Activated CD4-positive, alpha-beta T cell treated with anti-CD3 and anti-CD28 coated beads, Interleukin-2, Interleukin-4, amounts not matched to agents 100 ng/mL and 50 ng/mL, durations not matched to agents 16 hours and 8 hours (primary cell): ENCODE measurements at places on chromosomes 4 and X.

- DNase-seq, result no peak
Observed at GRCh38 chrX:31291131-31291530, 219.3 kb upstream of the FTHL17 start.

GRCh38 chr4:62711575-62711974, 1511.4 kb downstream of the ADGRL3 start:
- DNase-seq, result no peak

- no peak for DNase-seq
Observed at GRCh38 chr4:142350871-142351270, 495.2 kb downstream of the INPP4B start.

DNA sequence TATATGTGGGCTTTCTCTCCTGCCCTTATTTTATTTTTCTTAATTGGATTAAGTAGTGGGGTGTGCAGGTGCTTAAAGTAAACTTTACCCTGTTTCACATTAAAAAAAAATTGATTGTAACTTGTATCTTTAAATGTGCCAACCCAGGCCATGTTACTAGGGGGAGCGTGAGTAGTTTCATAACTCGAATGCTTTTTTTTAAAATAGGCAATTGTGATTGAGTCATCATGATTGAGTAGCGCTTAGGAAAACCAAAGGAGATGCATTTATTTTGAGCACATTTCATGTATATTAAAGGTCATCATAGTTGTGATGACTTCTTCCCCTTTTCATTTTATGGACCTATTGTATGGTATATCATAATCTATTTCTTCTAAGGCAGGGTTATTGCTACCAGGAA, 32.2 kb downstream of the GPAT3 start:
- DNase-seq, result no peak

DNA sequence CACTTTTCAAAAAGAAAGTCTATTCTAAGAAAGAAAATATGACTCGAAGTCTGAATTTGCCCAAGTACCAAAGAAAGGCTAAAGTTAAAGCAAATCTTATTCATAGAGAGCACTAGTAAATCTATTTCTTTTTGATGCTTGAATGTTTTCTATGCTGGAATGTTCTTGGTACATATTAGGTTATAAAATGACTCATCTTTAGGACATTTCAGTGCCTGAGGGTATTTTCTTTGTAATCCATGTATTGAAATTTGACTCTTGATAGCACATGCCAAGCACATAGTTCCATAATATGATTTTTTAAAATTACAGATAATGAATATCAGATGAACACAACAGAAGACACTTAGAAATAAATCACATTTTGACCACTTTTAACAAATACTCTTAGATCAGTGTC, 232.8 kb downstream of the TRIML1 start:
- no peak for DNase-seq

DNA sequence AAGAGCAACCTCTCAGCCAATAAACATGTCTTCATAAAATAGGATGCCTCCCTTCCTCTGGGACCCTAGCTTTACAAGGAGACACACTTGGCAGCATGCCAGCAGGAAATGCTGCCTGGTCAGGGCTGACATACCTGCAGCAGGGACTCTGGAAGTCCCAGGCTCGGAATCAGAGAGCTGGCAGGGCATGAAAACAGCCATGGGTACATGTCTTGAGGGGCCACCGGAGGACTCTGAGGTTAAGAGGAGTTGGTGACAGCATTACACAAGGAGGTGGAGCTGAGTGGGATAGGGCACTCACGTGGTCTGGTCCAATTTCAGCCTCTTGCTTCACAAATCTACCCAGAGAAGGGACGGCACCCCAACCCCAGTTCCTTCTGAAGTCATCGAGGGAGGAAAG, 15.7 kb downstream of the MSX1 start:
- DNase-seq, result no peak

DNA sequence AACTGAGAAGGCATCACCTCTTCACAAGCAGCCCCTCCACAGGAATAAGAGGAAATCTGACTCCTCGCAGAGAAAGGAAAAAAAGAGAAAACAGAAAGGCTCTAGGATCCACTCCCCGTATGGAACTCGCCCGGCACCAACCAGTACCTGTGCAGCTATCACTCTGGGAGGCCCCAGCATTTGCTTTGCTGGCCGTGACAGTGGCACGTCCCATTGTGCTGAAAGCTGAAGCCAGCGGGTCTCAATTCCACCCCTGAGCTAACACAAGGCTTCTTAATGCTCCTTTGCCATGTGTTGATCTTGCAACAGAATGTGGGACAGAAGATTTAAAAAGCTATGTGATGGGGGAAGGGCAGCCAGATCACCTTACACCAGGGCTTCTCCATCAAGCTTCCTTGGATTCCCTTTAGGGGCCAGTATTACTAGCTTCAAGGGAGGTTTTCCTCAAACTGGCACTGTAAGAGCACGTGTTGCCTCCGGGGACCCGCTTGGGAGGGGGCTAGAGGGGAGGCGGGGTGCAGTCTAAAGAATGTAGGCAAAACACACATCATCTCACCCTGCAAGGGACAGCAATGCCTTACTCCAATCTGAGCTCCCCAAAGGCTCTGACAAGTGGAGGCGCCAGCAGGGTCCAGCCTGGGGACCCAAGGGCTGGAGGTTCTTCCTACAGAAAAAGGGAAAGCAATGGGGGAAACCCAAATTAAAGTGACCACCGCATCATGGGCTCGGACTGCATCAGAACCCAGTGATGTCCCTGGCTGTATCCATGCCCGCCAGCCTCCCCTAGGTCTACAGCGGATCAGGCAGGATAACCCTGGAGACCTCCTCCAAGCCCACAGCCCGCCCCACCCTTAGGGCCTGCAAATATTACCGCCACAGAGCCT, 1.2 kb downstream of the USP46 start:
- DNase-seq, result no peak

DNA sequence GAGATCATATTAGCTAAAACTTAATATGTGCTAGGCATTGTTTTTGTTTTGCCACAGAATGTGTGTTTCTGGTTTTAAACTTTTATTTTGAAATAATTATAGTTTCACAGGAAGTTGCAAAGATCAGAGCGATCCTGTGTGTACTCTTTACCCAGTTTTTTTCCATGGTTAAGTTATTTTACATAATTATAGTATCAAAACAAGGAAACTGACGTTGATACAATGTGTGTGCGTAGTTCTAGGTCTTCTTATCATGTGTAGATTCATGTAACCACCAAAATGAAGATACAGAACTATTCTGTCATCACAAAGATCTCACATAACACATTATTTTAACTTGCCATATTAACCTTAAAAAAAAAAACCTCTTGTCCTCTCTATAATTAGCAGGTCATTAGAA, 69.2 kb downstream of the BLTP1 start:
- DNase-seq, result no peak

DNA sequence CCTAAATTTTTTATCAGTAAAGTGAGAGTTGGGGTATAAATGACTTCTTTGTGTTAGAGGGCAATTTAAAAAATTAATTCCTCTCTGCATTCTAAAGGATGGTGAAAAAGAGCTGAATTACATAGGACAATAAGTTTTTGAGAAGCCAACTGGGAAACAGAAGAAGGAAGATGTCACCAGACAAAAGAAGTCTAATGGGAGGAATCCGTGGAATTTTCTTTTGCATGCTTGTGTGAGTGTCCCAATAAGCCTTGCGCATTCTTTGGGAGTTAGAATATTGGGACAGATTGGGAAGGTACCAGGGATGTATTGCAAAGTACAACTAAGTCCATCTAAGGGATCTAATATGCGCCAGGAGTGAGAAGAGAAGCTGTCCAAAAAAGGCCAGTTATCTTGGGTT, 35.1 kb upstream of the NR3C2 start:
- DNase-seq, result no peak

DNA sequence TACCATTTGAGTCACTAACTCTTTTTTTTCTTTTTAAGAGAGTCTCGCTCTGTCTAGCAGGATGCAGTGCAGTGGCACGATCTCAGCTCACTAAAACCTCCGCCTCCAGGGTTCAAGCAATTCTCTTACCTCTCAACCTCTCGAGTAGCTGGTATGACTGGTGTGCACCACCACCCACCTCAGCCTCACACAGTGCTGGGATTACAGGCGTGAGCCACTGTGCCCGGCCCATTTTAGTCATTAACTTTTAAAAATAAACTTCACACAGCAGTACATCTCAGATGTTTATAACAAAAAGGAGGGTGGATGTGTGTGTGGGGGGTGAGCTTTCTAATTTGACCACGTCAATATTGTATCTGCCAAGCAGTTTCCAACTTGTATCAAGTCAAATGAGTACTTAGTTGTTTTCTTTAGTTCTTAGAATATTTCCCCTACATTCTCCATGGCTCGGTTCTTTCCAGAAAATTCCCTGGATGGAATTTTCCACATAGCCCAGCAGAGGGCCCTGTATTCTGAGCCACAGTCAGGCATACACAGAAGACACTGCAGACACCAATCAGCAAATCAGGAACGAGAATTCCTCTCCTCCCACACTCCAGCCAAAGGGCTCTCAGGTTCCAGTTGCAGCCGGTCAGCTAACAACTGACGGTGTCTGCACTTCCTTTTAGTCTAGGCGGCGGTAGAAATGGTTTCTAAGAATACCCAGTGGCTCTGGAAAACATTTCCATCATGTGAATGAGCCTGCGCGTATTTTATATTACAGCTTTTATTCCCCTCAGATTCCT, 20.1 kb upstream of the ARAF start:
- no peak for DNase-seq
